ENCODE measurements at places on chromosomes 5 and 9.

GRCh38 chr5:167573370-167574127 is 717.9 kb upstream of the WWC1 start:
- DNase-seq, result no peak

GRCh38 chr9:89366711-89367110 is 48.4 kb downstream of the SECISBP2 start:
- DNase-seq, result no peak

- DNase-seq, result no peak
Measured at GRCh38 chr9:111986035-111986556, 89.5 kb downstream of the UGCG start.

DNA sequence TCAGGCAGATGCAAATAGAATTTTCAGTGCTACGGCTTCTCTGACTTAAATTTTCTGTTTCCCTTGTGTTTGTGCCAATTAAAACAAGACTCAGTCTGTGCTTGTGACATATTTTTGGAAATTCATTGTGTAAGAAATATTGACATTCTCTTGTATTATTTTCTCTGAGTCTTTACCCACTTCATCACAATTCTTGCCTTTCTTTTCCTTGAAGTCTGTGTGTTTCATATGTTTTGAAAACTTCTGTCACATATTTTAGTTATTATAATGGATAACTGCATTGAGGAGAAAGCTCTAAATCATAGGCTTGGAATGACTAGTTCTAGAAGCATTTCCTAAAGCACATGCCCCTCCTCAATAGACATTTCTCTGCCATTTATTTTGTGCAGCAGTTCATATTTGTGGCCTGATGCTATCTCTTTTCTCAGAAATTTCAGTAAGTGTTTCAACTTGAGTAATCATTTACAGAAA is 206.6 kb downstream of the PALM2AKAP2 start:
- DNase-seq, result no peak

GRCh38 chr5:132283423-132284043 is 10.7 kb upstream of the SLC22A4 start:
- DNase-seq, result no peak

GRCh38 chr5:130268489-130268888 is 364.2 kb downstream of the CHSY3 start:
- no peak for DNase-seq

DNA sequence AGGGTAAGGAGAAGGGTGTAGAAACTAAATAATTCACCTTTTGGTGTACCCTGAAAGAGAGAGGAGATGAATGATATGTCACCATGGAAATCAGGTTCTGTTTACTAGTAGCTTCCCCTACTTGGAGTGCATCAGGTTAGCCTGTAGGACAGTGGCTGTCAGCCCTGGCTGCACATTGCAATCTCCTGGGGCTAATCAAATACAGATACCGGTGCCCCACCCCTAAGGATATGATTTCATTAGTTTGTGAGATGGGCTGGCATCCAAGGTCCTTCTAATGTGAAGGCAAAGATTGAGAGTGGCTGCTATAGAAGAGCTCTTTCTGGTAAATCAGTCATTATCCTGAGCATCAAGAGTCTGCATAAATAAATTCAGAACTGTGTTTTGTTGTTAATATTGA is 47.2 kb downstream of the INSYN2B start:
- no peak for DNase-seq

DNA sequence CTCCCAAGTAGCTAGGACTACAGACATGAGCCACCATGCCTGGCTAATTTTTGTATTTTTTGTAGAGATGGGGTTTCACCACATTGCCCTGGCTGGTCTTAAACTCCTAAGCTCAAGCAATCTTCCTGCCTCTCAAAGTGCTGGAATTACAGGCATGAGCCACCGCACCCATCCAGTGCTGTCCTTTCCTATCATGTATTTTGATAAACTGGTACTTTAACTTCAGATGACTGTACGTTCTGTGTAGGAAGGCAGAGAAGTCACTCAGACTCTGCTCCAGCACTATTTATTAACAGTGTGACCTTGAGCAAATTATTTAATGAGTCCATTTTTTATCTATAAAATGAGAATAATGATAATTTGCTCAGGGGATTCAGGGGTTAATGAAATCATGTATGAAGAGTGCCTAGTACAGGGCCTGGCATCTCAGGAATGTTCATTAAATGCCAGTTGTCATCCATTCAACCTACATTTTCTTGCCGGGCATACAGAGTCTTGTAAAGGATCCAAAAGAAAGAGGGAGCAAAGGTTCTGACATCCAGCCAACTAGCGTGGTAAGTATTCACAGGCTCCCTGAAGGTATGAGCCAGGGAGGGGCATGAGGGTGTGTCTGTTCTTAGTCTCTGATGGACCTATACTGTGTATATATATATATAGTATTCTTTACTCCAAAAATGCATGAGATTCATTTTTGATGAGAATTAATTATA is 201.9 kb downstream of the PBX3 start:
- no peak for DNase-seq

GRCh38 chr9:35564658-35565061 is 40.4 kb upstream of the TESK1 start:
- DNase-seq, result no peak

DNA sequence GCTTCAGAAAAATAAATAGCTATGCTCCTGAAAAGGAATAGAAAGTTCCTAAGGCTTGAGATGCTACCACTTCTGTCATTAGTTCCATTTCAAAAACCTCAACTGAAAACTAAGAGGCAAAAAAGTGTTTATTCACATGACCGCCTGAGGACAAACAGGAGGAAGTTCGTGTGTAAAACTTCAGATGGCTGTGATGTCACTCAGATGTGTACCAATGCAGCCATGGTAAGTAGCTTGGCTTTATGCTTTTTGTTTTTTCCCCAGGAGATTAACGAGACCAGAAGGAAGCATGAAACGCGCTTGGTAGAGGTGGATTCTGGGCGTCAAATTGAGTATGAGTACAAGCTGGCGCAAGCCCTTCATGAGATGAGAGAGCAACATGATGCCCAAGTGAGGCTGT is 33.0 kb downstream of the LMNB1 start:
- DNase-seq, result no peak

GRCh38 chr5:2888520-2889060 is 137.1 kb upstream of the IRX2 start:
- no peak for DNase-seq

DNA sequence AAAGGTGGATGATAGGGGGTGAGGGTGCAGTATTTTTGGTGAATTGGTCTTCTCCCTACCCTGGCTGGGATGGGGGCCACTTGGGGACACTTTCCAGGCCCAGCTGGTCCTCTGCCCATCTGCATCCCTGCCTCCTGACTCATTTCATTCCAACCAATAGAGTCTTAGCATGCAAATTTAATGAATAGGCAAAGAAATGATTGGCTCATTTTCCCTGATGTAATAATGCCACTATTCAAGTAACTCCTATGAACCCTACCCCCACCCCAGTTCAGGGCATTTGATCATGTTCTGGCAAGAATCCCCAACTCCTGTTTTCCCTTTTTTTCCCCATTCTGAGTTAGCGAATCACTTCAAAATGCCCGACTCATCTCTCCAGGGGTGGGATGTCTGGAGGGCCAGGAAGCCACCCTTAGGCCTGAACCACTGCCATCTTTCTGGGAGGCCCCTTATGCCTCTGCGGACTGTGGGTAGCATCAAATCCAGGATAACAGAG is 56.7 kb downstream of the PCDH1 start:
- DNase-seq, result no peak

DNA sequence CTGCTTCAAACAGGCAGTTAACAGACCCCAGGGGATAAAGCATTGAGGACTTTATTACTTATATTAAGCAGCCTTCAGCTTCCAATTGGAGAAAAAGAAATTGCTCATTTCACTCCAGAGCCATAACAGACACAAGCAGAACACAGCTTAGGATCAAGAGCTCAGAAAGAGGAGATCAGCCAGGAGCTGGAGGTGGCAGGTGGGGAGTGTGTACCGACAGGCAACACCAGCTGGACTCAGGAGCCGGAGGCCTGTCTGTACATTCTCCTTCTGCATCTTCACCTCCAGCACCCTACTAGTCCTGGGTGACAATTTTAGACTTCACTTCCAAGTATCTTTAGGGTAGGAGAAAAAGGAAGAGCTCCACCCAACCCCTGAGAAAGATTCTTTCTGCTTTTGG is 35.8 kb downstream of the NRG2 start:
- no peak for DNase-seq

DNA sequence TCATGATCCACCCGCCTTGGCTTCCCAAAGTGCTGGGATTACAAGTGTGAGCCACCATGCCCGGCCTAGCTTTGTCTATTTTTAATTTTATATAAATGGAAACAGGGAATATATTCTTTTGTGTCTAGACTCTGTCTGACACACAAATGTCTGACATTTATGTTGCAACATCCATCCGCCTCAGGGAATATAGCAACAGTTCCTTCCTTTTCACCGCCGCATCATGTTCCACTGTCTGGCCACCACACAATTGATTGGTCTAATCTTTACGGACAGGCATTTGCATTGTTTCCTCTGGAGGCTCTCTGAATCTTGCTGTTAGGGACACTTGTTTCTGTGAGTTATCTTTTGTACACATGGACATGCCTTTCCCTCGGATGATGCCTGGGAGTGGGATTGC is 20.1 kb upstream of the TBC1D9B start:
- DNase-seq, result no peak

GRCh38 chr5:158968150-158968549 is 131.6 kb downstream of the EBF1 start:
- no peak for DNase-seq

DNA sequence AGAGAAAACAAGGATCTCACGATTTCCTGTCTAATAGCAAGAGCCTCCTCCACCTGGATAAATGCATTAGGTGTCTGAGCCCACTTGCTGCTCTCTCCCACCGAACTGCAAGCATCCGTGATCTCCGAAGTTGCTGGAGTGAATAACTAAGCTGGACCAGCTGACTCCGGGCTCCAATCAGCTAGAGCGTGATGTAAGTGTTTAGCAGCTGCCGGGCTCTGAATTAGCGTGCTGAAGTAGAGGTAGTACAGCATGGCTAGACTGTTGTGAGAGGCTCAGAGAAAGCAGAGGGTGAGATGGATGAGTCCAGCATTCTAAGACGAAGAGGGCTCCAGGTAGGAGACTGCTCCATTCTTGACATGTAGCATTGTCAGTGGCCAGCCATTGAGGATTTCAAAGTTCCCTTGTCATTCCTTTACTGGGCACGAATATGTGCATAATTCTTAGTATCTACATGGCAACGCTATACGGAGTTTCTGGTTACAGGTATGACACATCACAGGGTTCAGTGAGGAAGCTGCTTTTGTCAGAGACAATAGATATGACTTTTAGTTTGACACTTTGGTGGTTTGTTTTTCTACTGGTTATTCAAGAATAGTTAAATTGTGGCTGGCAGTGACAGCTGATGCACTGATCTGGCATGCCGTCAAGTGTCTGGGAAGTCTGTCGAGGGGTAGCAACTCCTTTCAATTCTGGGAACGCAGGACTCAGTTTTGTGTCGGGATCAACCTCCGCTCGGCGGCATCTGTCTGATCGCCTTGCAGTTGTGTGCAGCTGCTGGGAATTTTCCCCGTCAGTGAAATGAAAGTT is 232.6 kb downstream of the MAST4 start:
- no peak for DNase-seq

- DNase-seq, result no peak
Measured at GRCh38 chr5:171610686-171611085, 174.9 kb upstream of the SMIM23 start.

DNA sequence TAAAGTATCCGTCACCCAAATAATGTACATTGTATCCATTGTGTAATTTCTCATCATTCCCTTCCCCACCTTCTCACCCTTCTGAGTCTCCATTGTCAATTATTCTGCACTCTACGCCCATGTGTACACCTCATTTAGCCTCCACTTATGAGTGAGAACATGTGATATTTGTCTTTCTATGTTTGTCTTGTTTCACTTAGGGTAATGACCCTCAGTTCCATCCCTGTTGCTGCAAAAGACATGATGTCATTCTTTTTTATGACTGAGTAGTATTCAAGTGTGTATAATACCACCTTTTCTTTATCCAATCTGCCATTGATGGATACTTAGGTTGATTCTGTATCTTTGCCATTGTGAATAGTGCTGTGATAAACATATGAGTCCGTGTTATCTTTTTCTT is 4.9 kb upstream of the SPATA31C2 start:
- DNase-seq, result no peak

DNA sequence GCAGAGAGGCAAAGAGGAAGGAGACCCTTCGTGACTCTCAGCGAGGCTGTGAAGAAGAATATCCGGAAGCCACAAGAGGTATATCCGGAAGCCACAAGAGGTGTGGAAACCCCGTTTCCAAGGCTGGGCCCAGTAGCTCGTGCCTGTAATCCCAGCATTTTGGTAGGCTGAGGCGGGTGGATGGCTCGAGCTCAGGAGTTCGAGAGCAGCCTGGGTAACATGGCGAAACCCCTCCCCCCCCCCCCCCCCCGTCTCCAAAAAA is 612 bp upstream of the BBLN start:
- no peak for DNase-seq

DNA sequence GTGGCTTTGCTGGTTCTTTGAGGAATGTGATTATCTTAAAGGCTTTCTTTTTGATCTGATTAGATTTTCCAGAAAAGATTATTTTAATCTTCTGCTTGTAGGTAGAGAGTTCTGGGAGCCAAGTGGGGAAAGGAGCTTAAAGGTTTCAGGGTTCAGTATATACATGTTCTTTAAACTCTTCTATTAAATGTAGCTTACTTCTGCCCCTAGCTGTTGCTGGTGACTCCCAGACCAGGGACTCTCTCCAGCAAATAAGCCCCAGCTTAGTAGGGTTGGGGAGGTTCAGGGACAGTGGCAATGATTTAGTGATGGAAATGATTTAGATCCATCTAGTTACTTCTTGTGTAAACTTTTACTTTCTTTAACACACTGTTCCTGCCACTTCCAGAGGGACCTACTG is 72.2 kb downstream of the SLC12A2 start:
- DNase-seq, result no peak

DNA sequence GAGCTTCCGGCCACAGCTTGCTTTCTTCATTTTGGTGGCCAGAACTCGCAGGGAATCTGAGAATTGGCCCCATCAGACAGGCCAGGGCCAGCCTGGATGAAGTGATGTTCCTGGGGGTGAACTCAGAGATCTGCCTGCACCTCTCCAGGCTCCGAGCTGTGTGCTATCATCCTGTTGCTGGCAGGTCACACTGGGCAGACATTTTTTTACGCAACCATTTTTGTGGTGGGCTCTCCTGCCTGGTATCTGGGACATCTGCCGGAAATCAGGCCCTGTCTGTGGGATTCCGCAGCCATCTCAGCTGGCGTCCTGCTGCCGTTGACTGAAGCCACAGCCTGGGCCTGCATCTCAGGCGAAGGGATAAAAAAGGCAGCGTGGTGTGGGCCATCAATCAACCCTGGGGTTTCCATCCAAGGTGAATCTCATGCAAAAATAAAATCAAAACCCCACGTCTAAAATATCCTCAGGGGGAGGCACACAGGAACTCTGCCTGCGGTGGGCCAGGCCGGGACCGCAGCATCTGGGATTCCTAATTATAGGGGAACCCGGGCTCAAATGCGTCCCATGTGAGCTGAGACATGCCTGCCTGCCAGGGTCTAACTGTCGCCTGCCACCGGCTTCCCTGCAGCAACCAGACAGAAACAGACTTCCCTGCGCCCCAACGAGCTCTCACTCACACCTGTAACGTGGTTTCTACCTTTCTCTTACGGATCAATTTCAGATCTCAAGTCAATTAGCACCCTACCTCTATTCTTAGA is 174.3 kb downstream of the SYK start:
- peak; percentile 55 for DNase-seq

- DNase-seq, result no peak
Measured at GRCh38 chr9:136697146-136697820, 10.0 kb upstream of the AGPAT2 start.

All from type B pancreatic cell (in vitro differentiated cells).